ENCODE measurements at places on chromosomes 6 and 20.

- DNase-seq, result no peak
These were observed 254.7 kb downstream of the FARS2 start for GRCh38 chr6:5516036-5516435.

GRCh38 chr6:109477725-109478124 lies 5.3 kb downstream of the ZBTB24 start:
- no peak for DNase-seq

DNA sequence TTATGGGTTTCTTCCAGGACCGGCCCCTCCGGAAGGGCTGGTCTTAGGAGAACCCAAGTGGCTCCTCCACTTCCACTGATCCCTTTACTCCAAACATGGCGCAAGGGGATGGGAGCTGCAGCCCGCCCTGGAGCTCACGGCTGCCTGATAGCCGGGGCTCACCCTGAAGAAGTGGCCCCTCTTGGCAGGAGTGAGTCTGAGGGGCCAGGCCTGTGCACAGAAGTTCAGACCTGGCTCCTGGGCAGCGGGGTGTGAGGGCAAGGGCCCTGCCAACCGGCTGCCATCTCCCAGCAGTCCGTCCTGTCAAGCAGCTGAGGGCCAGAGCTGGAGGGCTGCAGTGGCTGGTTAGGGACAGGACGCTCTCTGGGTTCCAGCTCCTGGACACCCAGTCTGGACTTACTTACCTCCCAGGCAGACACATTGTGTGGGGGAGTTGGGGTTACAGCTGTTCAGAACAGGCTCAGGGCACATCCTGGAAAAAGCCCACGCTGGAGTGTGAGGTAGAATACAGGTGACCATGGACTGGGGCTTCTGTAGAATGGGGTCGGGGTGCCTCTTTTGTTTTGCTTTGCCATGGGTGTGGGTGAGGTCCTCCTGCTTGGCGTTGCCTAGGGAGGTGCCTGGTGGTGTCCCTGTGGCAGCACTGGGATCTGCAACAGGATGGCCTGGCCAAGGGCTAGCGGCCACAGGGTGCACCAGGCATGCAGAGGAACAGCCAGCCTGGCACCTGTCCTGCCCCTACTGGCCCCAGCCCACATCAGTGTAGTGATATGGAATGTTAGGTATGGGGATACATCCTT lies 88.4 kb downstream of the ASXL1 start:
- DNase-seq, result no peak

- DNase-seq, result no peak
These were observed 103.2 kb upstream of the ARMC2 start for GRCh38 chr6:108744996-108745395.

GRCh38 chr6:138486249-138487101 lies 12.8 kb downstream of the NHSL1 start:
- DNase-seq, result no peak

DNA sequence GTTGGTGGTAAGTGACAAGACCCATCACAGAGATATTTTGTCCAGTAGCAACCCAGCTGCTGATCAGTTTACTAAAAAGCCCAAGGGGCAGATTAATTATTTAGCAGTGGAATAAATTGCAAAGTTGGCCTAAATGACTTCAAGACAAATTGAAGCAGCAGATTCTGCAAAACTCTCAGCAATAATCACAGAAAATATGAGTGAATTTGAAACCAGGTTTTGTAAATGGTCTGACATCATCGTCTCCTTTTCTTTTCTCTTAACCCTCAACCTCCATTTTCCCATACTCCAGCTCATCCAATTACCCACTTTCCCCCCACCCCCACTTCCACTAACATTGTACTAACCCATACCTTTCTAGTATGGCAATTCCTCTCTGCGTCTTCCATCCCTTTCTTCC lies 11.3 kb upstream of the PTPRK start:
- DNase-seq, result no peak

DNA sequence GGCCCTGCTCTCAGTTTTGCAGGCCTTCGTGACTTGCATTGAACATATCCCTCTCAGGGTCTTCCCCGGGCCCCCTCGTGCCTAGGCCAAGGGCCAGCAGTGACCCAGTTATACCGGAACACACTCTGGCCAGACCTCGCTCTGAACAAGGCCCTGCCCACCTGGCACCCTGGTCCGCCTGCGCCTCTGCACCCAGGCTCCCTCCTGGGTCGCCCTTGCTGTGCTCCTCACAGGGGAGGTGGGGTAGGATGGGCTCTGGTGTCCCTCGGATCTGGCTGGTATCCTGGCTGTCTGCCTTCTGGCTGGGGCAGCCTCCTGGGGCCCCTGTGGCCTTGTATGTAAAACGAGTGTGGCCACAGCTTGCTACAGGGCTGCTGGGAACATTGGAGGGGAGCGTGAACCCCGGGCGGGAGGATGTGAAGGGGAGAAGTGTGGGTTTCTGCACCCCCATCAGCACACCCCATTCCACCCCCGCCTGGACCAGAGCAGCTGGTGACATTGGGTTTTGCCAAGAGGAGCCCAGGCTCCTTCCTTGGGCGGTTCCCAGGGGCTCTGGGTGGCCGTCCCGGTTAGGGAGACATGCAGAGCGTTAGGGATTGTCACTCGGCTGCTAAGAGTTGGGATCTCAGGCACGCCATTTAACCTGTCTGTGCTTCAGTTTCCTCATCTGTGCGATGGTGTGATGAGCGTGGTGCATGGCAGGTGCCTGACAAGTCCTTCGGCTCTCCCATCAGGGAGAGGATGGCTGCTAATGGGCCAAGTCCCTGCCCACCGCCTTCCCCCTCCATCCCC lies 17.5 kb downstream of the SRC start:
- DNase-seq, result no peak

- no peak for DNase-seq
These were observed 11.0 kb downstream of the TSPYL1 start for GRCh38 chr6:116268589-116269293.

GRCh38 chr20:34012735-34013134 lies 19.0 kb downstream of the RALY start:
- no peak for DNase-seq

DNA sequence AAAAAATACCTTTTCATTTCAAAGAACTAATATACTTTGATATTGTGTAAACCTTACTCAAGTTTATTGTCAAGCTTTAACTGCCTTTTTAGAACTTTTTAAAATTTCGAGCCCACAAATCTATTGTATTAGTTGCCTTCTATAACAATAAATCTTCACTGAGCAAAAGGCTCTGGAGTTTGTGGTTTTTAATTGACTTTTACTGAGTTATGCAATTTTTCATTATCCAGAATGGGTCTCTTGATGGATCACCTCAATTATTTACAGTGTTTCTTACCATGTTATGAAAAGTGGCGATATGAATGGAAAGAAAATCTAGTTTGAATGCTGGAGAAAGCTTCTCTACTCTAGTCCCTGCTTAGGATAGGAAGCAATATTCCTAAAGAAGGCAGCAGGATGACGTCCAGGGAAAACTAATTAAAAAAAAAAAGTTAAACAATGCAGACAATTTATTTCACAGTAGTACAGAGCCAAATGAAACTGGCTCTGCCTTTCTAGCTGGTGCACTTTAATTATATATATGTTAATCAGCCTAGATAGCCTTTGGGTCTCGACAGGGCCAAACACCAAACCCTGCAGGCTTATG lies 5.0 kb downstream of the ID4 start:
- DNase-seq, result no peak

Data from ovary (tissue), 10 donors.